ENCODE measurements at places on chromosomes 4 and X.

DNA sequence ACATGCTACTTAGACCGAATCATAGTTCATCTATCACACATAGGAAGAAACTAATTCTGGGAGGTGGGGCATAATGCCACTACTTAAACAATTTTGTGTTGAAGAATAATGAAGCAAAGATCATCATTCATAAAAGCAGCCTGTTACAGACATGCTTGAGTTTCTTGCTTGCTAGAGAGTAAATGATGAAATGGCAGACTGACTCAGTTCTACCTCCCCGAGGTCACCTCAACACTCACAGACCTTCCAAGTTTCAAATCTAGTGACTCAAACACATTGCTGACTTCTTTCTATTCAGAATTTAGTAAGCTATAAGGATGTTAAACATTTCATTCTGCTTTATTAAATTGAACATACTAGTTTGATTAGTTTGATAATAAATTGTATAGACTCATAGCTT is 636.5 kb upstream of the FRG1 start:
- DNase-seq = no peak

- no peak for DNase-seq
These were observed 286.5 kb downstream of the GLUD2 start for GRCh38 chrX:121333942-121334341.

DNA sequence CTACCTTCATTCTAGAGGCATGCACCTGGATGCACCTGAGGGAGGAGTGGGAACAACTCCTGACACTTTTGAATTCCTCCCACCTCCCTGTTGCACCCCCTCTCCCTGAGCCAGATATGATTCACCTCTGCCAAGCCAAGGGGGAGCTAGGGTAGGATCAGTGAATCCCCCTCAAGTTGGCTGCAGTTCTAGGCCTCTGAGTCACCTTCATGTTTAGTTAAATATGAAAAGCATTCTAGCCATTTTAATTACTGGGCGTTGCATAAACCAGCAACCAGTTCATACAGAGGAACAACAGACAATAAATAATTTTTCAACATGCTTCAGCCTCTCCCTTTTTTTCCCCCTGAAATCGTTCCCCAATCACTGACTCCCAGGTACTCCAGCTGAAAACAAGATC is 1440.2 kb downstream of the ADGRL3 start:
- DNase-seq = no peak

GRCh38 chr4:139732991-139733570 is 67.5 kb downstream of the MGST2 start:
- no peak for DNase-seq

DNA sequence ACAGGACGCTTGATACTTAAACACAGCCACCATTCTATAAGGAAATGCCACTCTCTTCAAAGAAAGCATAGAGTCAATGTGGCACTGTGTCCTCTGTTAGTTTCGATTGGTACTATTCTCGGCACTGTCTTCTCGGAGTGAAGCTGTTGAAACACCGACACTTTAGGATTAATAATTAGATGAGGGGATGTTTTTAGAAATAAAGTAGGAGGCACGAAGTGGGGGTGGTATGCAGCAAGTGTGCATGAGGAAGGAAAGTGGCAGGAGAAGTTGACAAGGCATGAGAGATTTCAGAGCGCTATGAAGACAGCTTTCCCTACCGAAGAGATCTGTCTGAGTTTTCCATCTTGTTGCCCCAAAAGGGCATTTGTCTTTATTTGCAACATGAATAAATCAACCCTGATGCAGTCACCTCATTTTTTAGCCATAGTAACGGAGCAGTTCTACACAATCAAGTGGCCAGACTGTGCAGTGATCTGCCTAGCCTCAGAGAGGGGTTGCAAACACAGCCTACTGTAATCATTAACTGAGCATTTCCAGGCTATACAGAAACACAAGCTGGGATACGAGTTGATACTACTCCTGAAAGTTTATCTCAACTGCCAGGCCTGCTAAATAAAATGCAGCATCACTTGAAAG is 8.3 kb downstream of the GPRIN3 start:
- no peak for DNase-seq

- DNase-seq = no peak
These were observed 22.2 kb upstream of the HMX1 start for GRCh38 chr4:8893624-8894423.

GRCh38 chr4:83772685-83773084 is 236.8 kb downstream of the GPAT3 start:
- DNase-seq = no peak

- DNase-seq = no peak
These were observed 34.4 kb downstream of the MGARP start for GRCh38 chr4:139245590-139245989.

- DNase-seq = no peak
These were observed 149.8 kb upstream of the ARHGEF9 start for GRCh38 chrX:63934791-63935190.

DNA sequence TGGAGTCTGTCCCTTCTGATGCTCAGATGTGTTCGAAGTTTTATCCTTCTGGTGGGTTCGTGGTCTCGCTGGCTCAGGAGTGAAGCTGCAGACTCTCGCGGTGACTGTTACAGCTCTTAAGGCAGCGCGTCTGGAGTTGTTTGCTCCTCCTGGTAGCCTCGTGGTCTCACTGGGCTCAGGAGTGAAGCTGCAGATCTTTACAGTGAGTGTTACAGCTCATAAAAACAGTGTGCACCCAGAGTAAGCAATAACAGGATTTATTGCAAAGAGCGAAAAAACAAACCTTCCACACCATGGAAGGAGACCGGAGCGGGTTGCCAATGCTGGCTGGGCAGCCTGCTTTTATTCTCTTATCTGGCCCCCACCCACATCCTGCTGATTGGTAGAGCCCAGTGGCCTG is 18.5 kb downstream of the SLC25A5 start:
- no peak for DNase-seq

GRCh38 chrX:151974336-151975227 is at the start of gene GABRE:
GABRE (minus strand) TSS chrX:151974676; CDS start chrX:151974625, 51 bp downstream.
- DNase-seq = no peak

DNA sequence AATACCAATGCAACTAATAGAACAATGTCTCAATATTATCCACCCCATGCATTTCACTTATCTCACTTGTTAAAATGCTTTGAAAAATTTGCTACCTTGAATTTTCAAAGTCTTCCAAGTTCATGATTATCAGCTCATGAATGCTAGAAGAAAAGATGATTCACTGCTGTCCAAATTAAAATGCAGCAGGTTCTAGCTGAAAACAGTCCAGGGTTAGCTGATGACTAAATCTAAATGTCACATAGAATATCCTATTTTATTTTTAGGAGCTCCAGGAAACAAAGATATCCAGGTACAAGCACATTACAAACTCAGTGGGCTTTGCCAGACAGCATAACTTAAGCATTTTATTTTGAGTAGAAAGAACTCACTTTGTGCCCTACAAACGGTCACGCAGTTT is 38.0 kb upstream of the SPARCL1 start:
- DNase-seq = no peak

DNA sequence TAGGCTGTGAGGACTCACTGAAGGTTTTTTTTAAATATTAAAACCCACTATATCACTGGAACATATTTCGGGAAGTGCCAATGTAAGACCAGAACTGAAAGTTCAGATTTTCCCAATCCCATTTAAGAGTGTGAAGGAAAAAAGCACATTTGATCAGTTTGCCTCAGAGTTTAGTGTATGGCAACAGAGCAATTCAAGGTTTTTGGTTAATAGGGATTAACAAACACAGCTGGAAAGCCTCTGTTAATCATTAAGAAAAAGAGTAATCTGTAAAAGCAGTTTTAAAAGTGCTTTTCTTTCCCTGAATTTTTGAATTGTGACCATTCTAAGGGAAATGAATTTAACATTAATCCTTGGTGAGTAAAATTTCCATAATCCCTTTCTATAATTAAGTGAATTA is 60.4 kb downstream of the NPY5R start:
- DNase-seq = no peak

DNA sequence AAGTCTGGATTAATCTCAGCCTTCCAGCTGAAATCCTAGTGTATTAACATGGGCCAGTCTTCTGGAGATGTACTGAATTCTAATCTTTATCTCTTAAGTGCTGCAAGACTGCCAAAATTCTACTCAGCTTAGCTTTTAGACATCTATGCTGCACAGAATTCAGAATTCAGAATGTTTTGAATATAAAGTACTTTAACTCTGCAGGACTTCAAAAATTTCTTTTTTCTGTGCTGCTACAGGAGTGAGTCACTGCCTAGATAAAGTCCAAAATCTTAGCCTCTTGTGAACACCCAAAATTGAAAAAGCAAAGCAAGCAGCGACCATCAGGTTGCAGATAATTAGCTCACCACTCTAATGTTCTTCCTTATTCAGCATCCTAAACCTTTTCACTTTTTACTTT is 1092.6 kb upstream of the PCDH10 start:
- DNase-seq = no peak

GRCh38 chrX:133655275-133656265 is 240.3 kb upstream of the GPC4 start:
- DNase-seq = no peak

- DNase-seq = no peak
These were observed 652 bp downstream of the COL25A1 start for GRCh38 chr4:109301651-109302360.

DNA sequence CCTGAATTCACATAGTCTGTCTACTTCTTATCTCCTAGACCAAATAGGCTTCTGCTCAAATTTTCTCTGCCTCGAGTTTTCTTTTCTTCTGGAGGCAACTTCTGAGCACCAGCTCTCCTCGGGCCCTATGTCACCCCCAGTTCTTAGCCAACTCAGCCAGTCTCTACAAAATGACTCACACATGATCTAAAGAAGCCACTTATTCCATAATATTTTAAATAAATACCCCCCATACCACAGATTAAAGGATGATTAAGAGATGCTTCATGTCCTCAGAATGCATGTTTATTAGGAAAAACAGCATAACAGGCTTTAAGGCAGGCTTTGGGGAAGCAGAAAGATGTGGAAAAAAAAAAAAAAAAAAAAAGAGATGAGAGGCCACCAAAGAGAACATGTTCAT is 36.6 kb upstream of the DDX53 start:
- DNase-seq = no peak

GRCh38 chrX:39577985-39578869 is 519.5 kb downstream of the BCOR start:
- DNase-seq = peak; percentile 7

- DNase-seq = no peak
These were observed at the start of gene IL1RAPL2 for GRCh38 chrX:104565791-104566680. IL1RAPL2 (plus strand) TSS chrX:104566199.

GRCh38 chr4:188665491-188666457 is 526.5 kb downstream of the TRIML1 start:
- DNase-seq = no peak

- no peak for DNase-seq
These were observed 2.9 kb upstream of the SH3BP2 start for GRCh38 chr4:2789793-2790582.

DNA sequence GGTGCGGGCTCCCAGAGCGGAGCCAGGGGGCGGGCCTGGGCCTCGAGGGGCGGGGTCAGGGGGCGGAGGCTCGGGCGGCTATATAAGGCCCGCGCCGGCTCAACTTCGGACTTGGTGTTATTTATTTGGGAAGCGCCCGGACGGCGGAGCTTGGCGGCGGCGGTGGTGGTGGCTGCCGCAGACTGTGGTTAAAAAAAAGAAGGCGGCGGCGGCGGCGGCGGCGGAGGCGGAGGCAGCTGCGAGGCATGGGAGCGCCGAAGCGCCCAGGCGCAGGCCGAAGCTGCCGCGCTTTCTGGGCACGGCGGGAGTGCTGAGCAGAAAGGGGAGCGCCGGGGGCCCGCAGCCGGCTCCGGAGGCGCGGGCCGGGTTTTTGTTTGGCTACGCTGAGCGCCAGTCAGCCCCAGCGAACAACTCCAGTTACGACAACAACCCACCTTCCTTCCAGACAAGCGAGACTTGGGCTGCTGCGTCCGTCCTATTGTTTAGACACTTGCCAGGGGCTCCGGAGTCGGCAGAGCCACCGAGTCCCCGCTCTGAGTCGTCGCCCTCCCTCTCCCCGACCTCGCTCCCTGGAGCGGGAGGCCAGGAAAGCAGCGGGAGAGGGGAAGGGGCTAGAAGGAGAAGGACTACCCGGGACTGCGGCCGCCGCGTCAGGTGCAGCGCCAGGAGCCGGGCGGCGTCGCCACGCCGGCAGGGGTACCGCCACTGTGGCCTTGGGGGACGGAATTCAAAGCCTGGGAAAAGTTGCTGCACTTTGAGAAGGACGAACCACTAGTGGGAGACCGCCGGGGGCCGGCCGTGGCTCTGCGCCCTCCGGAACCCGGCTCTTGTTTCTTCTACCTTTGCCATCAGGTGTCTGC is at the start of gene SLIT2:
Gene SLIT2, plus strand, starts transcription at position 110 of the 860 bp plus-strand sequence. CDS start 1,911 bp downstream, outside the sequence.
- DNase-seq = no peak

DNA sequence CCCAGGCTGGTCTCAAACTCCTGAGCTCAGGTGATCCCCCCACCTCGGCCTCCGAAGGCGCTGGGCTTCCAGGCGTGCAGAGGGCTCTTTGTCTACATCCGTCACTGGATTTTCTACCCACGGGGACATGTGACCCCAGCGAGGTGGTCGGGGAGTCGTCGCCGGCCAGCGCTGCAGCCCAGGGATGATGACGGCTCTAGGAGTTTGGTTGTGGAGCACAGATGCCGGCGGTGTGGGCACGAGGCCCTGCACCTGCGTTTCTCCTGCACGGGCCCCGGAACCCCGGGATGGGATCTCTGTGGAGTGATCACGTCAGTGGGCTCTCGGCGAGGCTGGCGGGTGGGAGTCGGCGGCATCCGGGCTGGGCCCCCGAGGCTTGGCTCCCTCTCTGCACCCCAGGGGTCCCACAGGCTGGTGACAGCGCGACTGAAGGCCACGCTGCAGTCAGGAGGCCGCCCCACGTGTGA is 9.1 kb upstream of the GTPBP6 start:
- DNase-seq = no peak

DNA sequence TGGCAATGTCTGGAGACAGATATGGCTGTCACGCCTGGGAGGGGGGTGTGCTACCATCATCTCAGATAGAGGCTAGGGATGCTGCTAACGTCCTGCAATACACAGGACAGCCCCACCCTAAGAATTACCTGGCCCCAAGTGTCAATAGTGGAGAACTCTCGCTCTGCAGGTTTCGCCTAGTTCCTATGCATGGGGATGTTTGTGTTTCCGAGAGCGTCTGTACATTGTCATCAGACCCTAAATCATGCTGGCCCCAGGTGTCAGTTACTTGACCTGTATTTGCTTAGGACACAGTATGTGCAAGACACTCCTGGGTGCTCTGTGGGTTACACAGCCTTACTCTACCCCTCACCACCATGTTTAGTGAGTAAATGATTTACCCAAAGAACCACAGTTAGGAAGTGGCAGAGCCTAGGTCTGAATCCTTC is 90.8 kb downstream of the AFF1 start:
- no peak for DNase-seq

GRCh38 chr4:120491481-120491880 is 424.8 kb upstream of the MAD2L1 start:
- no peak for DNase-seq

DNA sequence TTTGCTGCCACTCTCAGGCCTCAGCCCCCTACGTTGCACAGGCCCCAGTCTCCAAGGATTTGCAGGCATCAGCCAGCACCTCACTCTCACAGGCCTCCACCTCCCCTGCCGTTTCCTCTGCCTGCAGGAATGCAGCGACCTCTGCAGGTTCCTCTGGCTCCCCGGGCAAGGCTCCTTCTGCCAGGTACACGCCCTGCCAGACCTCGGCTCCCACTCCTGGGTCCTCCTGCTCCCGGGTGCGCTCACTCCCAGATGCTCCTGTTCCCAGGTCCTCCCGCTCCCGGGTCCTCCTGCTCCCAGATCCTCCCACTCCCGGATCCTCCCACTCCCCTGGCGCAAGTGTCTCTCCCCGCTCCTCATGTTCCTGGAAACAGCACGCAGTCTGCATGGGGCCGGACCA is 144.4 kb upstream of the RADX start:
- no peak for DNase-seq

Data from stimulated activated CD4-positive, alpha-beta T cell treated with anti-CD3 and anti-CD28 coated beads, Interleukin-1b, Interleukin-23, amount 100 ng/mL, for 24 hours (primary cell).